ENCODE measurements at places on chromosomes 7 and 10. TPM values are rescaled to one million over a fixed set of nuclear protein-coding genes. Genes with fewer than 3 reads are reported as not detected.

The VAX1 gene
- total RNA-seq, result not detected

The PNLIPRP3 gene
- total RNA-seq, result not detected

The BLNK gene
- total RNA-seq, result 5.6 TPM

The WDR86 gene
- total RNA-seq, result 0.85 TPM

The PAX4 gene
- total RNA-seq, result not detected

The ZNF722 gene
- total RNA-seq, result not detected
